Daoy (cell line): ENCODE measurements at places on chromosomes 4 and X. TPM values are rescaled to one million over a fixed set of nuclear protein-coding genes. Genes with fewer than 3 reads are reported as not detected.

Gene PPEF2
- total RNA-seq: not detected in 2 replicates

Gene TREX2
- total RNA-seq: 1.3 TPM in 1 of 2 replicates, not detected in the other

DNA sequence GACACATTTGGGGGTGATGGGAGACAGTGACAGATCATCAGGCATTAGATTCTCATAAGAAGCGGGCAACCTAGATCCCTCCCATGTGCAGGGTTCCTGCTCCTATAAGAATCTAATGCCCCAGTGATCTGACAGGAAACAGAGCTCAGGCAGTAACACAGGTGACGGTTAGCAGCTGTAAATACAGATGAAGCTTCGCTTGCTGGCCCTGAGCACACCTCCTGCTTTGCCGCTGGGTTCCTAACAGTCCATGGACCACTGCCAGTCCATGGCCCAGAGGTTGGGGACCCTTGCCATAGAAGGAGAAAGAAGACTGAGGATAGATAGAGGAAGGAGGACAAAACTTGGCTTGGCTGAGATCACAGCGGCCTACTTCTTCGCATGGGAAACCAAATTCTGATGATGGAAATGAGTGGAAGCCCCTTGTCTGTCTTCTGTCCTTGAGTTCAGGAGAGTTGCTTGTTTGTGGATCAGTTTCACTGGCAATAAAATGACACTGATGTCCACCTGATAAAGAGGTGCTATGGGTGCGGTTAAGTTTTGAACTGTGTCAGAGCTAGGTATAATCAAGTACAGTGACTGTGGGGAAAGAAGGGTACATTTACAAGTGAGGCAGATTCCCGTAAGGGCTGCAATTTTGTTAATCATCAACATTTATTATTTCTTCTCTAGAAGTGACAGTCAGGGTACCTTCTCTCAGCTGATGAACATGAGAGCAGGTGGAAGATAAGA is 1.7 kb upstream of the TIFA start:
- DNase-seq: no peak

Gene SLC34A2
- total RNA-seq: not detected in 2 replicates

- no peak for DNase-seq
Observed at GRCh38 chr4:102563000-102563399, 61.8 kb downstream of the NFKB1 start.

DNA sequence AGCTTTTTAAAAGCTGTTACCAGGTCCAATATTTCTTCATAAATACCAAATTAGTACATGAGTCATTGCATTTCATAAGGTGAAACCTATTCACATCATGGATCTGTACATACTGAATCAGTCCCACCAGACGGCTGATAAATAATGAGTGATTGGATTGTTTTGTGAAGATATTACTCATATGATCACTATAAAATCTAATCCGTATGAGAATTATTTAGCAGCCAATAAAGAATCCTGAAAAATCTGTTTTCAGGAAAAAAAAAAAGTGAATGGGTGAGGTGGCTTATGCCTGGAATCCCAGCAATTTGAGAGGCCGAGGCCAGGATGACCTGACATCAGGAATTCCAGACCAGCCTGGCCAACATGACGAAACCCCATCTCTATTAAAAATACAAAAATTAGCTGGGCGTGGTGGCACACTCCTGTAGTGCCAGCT is 438.1 kb downstream of the INPP4B start:
- no peak for DNase-seq

- DNase-seq: no peak
Observed at GRCh38 chrX:67546496-67547423, 2.9 kb downstream of the AR start.
